Skin of body (tissue), 3 donors: ENCODE measurements at places on chromosomes 2 and 18. TPM values are rescaled to one million over a fixed set of nuclear protein-coding genes. Genes with fewer than 3 reads are reported as not detected.

CD207 gene
- total RNA-seq, result 5.3 TPM

SCG2 gene
- total RNA-seq, result 0.20 TPM

MYL12A gene
- 401 TPM for total RNA-seq

HOXD13 gene
- total RNA-seq, result not detected

RTP5 gene
- not detected for total RNA-seq

GPR17 gene
- total RNA-seq, result 0.79 TPM

TMEM37 gene
- 1.5 TPM for total RNA-seq

ANKRD30B gene
- total RNA-seq, result 0.20 TPM

REG3G gene
- not detected for total RNA-seq

CHRNG gene
- 1.6 TPM for total RNA-seq

DSG4 gene
- 12.5 TPM for total RNA-seq

PUS10 gene
- 5.6 TPM for total RNA-seq

OR6B2 gene
- not detected for total RNA-seq

TMEM131 gene
- 44.8 TPM for total RNA-seq

GORASP2 gene
- total RNA-seq, result 34.7 TPM

ITPRID2 gene
- 122 TPM for total RNA-seq

CNGA3 gene
- 0.10 TPM for total RNA-seq

TEX44 gene
- not detected for total RNA-seq

PER2 gene
- 14.0 TPM for total RNA-seq

NPPC gene
- 1.7 TPM for total RNA-seq

SULT1C2 gene
- total RNA-seq, result 1.5 TPM

UGT1A10 gene
- not detected for total RNA-seq

C2orf81 gene
- 0.30 TPM for total RNA-seq

SCTR gene
- not detected for total RNA-seq

CPLX4 gene
- not detected for total RNA-seq

CENPA gene
- 4.1 TPM for total RNA-seq

AP1S3 gene
- 4.0 TPM for total RNA-seq

B3GNT2 gene
- 25.4 TPM for total RNA-seq

PLGLB1 gene
- 5.4 TPM for total RNA-seq

ITPRIPL1 gene
- 6.1 TPM for total RNA-seq

CRYGC gene
- total RNA-seq, result not detected

ITGB6 gene
- 11.6 TPM for total RNA-seq

SLC4A3 gene
- 2.5 TPM for total RNA-seq

DLGAP1 gene
- total RNA-seq, result 5.3 TPM

ANTXR1 gene
- total RNA-seq, result 110 TPM
